AG09309 (cell line): ENCODE measurements at places on chromosomes 16 and 17.
A peak's percentile ranks its signal among the peaks of the same experiment; 100 is the strongest.

- DNase-seq, result no peak
Observed at GRCh38 chr16:9380221-9380620, 288.8 kb downstream of the HAPSTR1 start.

- DNase-seq, result peak; percentile 17
Observed at GRCh38 chr17:13114601-13115031, 96.8 kb upstream of the ELAC2 start.

DNA sequence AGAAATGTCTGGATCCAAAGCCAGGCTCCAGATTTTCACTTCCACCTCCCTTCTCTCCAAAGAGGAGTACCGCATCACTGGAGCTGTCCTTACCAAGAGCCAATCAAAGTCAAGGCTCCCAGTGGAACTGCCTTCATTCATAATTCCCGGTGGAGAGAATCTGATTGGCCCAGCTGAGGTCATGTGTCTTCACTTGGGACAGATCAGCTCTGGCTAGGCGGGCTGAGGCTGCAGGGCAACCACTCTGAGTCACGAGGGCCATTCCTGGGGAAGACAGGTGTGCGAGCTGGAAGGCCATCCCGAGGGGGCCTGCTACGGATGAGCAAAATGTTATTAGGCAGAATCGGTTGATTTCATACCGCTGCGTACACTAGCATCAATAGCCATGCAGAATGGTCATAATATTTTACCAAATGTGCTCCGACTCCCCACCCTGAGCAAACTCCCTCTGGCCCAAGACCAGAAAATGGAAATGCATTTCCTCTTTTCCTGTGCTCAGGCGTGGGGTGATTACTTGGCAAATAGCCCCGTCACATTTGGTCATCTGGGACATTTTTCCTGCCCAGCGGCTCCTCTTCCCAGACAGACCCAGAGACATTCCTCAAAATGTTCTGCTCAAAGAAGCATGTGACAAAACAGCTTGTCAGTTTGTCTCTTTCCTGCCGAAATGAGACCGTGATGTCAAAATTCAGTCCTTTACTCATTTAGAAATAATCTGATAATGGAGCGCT lies 111.1 kb downstream of the AIPL1 start:
- no peak for DNase-seq

DNA sequence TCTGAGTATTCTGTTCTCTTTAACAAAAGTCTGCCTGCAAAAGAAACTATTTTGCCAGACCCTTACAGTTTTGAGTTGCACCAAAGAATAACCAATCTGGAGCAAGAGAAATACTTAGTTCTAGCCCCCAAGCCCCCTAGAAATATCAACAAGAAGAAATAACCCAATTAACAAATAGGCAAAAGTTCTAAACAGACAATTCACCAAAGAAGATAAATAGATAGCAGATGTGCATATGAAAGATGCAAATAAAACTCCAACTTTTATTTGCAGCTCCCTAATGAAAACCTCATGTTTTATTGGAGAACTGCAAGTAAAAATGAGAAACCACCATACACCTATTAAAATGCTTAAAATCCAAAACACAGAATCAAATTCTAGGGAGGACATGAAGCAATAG lies 1308.0 kb downstream of the CDH11 start:
- DNase-seq, result no peak

DNA sequence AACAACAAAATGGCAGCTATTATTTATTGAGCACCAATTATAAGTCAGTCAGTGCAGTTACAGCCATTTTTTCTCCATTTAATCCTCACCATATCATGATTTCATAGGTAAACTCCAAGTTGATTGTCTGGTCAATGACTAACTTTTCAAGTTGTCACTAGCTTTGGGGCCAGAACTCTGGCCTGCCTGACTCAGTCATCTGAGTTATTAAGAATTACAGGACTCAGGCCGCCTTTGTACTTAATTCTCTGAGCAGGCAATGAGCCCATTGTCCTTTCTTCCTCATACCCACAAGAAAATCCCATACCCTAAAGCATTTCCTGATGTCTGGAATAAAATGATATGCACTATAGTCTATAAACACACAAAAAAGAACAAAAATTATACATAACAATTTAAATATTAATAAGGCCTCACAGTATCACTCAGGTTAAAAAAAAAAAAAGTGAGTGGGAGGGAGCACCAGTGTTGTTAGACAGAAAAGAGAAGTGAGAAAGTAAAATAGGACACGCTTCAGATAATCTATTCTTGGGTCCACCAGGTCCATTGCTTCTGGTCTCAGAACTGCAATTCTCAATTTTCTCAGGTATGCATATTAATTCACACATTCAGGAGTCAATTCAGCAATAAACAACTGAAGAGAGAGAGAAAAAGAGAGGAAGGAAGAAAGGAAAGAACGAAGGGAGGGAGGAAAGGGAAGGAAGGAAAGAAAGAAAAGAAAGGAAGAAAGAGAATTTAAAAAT lies 70.2 kb downstream of the SPAG9 start:
- no peak for DNase-seq

DNA sequence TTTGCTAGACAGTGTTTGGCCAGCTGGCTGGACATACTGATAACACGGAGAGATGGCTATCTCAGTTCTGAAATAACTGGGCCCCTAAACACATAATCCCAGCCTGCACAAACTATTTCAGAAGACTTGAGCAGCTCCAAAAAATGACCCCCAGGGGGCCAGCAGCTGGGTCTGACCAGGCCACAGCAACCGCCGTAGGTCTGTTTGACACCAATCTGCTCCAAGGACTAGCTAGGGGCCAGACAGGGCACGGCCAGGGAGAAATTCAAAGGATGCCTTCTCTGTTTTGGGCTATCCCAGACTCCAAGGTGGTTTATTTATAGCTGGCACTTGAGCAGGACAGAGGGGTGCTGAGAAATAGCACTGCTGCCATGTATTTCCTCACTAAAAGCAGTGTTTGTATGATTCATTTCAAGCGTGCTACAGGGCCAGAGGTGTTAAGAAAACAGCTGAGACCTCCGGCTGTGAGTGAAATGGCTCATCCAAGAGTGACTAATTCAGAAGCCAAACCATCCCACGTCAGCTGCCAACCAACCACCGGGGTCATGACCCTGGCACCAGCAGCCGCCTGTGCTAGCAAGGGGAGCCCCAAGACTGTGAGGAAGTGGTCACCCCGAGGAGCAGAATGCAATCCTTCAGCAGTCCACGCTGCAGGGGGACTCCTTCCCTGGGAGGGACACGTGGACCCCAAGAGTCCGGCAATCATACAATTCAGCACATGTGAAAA lies 5.7 kb downstream of the GGA2 start:
- DNase-seq, result peak; percentile 86

DNA sequence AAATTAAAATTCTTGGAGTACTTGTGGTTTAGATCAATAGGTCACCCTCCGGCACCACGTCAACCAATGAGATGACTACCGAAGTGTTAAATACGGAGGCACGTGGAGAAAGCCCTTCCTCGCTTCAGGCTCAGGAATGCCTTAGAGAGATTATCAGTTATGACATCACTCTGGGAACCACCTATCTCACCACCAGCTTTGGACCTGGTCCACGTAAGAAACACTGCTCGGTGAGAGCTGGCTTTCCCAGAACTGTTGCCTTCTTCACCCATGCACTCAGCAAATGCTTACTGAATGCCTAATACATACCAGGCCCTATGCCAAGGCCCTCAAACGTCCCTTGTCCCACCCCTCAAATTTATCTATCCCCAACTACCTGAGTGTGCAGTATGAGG lies 71.3 kb downstream of the SMG6 start:
- peak; percentile 81 for DNase-seq

GRCh38 chr16:22664561-22664997 lies 149.4 kb upstream of the HS3ST2 start:
- DNase-seq, result no peak

DNA sequence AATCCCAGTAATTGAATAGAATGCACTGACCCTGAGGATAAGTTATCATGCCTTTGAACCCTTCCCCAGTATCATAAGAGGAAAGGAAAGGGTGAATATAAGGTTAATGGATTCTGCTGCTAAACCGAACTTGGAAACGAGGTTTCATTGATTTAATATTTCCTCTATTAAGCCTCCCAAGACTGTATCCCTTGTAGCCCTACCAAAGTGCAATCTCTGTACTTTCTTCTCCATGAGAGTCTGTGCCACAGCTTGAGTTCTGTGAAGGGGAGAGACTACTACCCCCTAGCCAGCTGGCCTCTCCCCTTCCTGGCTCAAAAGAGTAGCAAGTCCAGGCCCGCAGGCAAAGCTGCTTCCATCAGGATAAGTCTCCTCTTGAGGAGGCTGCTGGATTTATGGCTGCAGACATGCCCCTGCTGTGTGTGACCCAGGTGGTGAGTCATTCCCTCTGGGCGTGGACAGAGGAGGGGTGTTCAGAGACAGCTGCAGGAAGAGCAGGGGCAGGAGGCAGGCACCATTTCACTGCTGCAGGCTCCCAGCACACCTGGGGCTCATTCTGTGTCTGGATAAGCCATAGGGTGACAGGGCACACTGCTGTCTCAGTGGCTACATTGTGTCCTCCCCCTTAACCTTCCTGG lies 58.4 kb downstream of the TOM1L2 start:
- DNase-seq, result peak; percentile 79

GRCh38 chr16:11691771-11692170 lies 23.5 kb downstream of the SNN start:
- DNase-seq, result no peak
